ENCODE measurements at places on chromosomes 16 and 17. TPM values are rescaled to one million over a fixed set of nuclear protein-coding genes. Genes with fewer than 3 reads are reported as not detected.

The KRT39 gene
- not detected for polyA plus RNA-seq

The RBL2 gene
- 28.2 TPM for polyA plus RNA-seq

The PYDC1 gene
- not detected for polyA plus RNA-seq

The MYOCD gene
- 0.77 TPM for polyA plus RNA-seq

The MT1F gene
- 46.1 TPM for polyA plus RNA-seq

The FZD2 gene
- polyA plus RNA-seq = 2.3 TPM

The NLRC5 gene
- 89.0 TPM for polyA plus RNA-seq

The FKBP10 gene
- 244 TPM for polyA plus RNA-seq

The FOXF1 gene
- polyA plus RNA-seq = 0.07 TPM

The HOXB8 gene
- polyA plus RNA-seq = 4.2 TPM

The LGALS9 gene
- polyA plus RNA-seq = 74.3 TPM

The NGFR gene
- 25.5 TPM for polyA plus RNA-seq

The CCL1 gene
- polyA plus RNA-seq = not detected

The PRDM7 gene
- not detected for polyA plus RNA-seq

The DVL2 gene
- 19.2 TPM for polyA plus RNA-seq

The OR1D2 gene
- polyA plus RNA-seq = not detected

The MYH4 gene
- polyA plus RNA-seq = not detected

The PRCD gene
- polyA plus RNA-seq = 14.3 TPM

The KRT20 gene
- polyA plus RNA-seq = not detected

The ARL5C gene
- not detected for polyA plus RNA-seq

The MAF gene
- polyA plus RNA-seq = 8.5 TPM

The DHX58 gene
- 117 TPM for polyA plus RNA-seq

The TNFRSF13B gene
- polyA plus RNA-seq = 0.18 TPM

The TMEM220 gene
- polyA plus RNA-seq = 24.4 TPM

Data from adrenal gland (tissue), 19 donors.